GM23338 (cell line): ENCODE measurements at places on chromosomes 11 and 22. TPM values are rescaled to one million over a fixed set of nuclear protein-coding genes. Genes with fewer than 3 reads are reported as not detected.
A peak's percentile ranks its signal among the peaks of the same experiment; 100 is the strongest.

DNA sequence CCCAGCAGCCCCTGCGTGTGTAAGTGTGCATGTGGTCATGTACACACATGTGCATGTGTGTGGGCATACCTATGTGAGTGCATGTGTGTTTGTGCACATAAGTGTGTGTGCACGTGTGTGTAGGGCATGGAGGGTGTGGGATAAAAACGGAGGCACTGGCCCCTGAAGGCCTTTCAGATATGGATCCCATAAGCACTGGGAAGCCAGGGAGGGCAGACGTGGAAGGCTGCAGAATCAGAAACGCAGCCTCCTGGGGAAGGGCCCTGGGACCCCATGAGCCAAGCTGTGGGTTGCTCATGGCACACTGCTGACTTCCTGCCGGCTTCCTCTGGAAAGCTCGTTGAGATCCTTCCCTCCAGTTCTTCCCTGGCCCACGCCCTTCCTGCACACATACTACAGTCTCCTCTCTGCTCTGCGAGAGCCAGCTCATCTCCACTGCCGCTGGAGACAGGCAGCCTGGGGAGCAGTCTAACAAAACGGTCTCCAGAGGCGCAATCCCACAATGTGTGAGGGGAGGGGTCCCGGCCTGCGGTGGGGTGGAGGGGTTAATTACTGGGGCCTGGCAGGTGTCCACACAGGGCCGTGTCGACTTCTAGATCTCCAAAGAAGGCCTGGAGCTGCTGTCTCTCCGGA is 435.2 kb upstream of the B3GAT1 start:
- DNase-seq = no peak
- no peaks in the 10 kb centered on the region for H3K36me3 ChIP-seq
- H3K4me3 ChIP-seq = no peak overlapping the region
- H3K27me3 ChIP-seq = no peaks in the 10 kb centered on the region
- no peaks in the 10 kb centered on the region for H3K4me1 ChIP-seq
- no peak overlapping the region for H3K27ac ChIP-seq

GRCh38 chr22:37533995-37534394 is 14.8 kb upstream of the CARD10 start:
- H3K27ac ChIP-seq = no peak overlapping the region
- no peak for DNase-seq
- no peaks in the 10 kb centered on the region for H3K36me3 ChIP-seq
- no peak overlapping the region for H3K4me3 ChIP-seq
- no peaks in the 10 kb centered on the region for H3K4me1 ChIP-seq

- H3K4me3 ChIP-seq = no peak overlapping the region
- H3K27ac ChIP-seq = no peak overlapping the region
- H3K4me1 ChIP-seq = peaks cover 10% of the 10 kb centered on the region
- DNase-seq = no peak
- no peaks in the 10 kb centered on the region for H3K27me3 ChIP-seq
These were observed 11.8 kb downstream of the ABTB2 start for GRCh38 chr11:34345991-34346480.

DNA sequence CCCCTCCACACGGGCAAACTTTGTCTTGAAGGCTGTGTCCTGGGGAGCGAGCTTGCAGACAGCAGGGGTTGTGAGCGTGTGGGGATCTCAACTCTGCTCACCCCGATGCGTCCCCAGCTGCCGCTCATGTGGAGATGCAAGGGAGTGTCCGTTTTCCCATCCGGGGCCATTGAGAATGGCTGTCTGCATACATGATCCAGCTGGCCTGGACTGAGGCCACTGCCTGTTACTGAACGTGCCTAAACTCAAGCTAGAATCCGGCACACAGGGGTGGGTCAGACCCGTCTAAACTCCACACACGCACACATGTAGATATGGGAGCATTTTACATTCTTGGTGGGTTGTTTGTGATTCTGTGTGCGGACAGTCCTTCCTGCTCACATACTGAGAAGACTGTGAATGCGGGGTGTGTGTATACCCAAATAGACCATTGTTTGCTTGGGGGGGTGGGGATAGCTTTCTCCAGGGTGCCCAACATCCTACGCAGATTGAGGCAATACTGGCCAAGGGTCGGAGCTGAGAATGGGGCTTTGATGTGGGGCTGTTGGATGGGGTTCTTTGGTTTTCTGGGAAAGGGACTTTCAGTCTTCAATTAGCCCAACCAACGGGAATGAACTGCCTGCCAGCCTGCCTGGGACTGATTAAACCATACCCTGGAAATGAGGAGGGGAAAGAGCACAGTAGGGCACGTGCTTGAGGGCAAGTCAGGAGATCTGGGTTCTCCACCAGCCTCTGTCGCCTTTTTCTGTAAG is 60.4 kb downstream of the ST3GAL4 start:
- no peaks in the 10 kb centered on the region for H3K36me3 ChIP-seq
- H3K27ac ChIP-seq = no peak overlapping the region

DNA sequence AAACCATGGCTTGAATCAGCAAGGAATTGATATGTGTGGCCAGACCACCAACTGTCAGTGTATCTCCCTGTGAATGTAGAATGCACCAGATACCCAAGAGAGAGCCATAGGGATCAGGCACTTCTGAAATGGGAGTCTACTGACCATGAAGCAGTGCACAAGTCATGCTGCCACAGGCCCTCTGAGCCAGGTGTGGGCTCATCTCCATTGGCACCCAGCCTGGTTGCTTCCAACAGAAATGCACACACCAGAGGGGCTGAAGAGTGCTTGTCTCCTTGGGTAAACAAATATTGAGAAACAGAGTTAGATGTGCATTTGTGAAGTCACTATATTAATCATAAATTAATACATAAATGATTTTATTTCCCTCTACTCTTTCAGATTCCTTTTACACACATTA is 28.4 kb upstream of the PANX1 start:
- no peaks in the 10 kb centered on the region; the same call in 1 of the 2 replicates for H3K36me3 ChIP-seq
- no peak overlapping the region for H3K4me3 ChIP-seq
- H3K4me1 ChIP-seq = no peaks in the 10 kb centered on the region
- no peaks in the 10 kb centered on the region for H3K27me3 ChIP-seq

DNA sequence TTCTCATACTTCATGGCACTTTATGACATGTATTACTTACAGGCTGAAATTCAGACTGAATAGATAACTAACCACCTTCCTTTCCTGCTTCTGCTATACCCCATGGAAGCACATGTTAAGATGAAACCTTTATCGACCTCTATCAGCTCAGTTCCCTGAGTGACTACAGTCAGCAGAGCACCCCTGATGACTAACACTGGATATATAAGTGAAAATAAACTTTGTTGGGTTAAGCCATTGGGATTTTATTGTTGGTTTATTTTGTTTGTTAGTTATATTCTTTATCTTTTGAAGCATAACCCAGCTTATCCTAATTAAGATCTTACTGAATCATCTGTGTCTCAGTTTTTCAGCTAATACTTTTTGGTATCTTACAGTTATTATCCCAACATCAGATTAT is 23.0 kb upstream of the MAML2 start:
- no peaks in the 10 kb centered on the region for H3K36me3 ChIP-seq
- no peak for DNase-seq
- no peak overlapping the region for H3K4me3 ChIP-seq
- no peaks in the 10 kb centered on the region for H3K27me3 ChIP-seq
- H3K27ac ChIP-seq = no peak overlapping the region
- no peaks in the 10 kb centered on the region for H3K4me1 ChIP-seq

- H3K4me3 ChIP-seq = no peak overlapping the region
- H3K4me1 ChIP-seq = no peaks in the 10 kb centered on the region
- H3K27me3 ChIP-seq = no peaks in the 10 kb centered on the region
- H3K27ac ChIP-seq = no peak overlapping the region
- H3K36me3 ChIP-seq = 0 out of 2 replicates have a peak, but pooled peaks cover 4% of the 10 kb centered on the region
- DNase-seq = no peak
These were observed 14.2 kb upstream of the APOA1 start for GRCh38 chr11:116851626-116852025.

- H3K27ac ChIP-seq = no peak overlapping the region
- no peak for DNase-seq
- no peak overlapping the region for H3K4me3 ChIP-seq
- no peaks in the 10 kb centered on the region for H3K4me1 ChIP-seq
- no peaks in the 10 kb centered on the region for H3K36me3 ChIP-seq
These were observed 286.8 kb upstream of the ANO3 start for GRCh38 chr11:26045082-26045481.

DNA sequence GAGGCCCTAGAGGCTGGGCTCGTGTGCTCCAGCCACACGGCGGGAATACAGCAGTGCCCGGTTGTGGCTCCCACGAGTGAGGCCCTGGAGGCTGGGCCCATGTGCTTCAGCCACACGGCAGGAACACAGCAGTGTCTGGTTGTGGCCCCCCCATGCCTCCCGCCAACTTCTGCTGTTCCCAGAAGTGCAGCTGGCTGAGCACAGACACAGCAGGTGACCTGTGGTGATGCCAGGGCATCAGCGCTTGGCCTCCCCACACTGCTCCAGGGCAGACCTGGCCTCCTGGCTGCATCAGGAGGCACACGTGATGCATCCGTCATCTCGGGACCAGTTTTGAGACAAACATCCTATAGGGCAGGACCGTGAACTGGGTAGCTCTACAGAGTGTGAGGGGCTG is 110.3 kb downstream of the KCNQ1OT1 start:
- no peaks in the 10 kb centered on the region for H3K36me3 ChIP-seq
- no peak for DNase-seq
- no peak overlapping the region for H3K4me3 ChIP-seq
- H3K4me1 ChIP-seq = no peaks in the 10 kb centered on the region
- H3K27ac ChIP-seq = no peak overlapping the region
- peaks cover 94% of the 10 kb centered on the region for H3K27me3 ChIP-seq

DNA sequence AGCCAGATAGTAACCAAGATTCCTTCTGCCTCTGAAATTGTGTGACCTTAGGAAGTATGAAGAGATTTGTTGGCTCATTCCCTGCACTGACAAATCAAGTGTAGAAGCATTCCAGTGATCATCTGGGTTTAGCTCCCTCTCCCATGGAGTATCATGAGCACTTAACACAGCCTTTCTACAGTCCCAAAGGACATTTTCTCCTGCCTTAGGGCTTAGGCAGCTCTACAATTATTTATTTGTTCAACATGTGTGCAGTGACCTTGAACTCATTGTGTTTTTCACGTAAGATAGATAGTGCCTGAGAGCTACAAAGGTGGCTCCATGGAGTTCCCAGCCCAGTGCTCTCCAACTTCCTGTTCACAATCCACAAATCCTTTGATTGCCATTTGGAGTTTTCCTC is 94.8 kb upstream of the FAT3 start:
- no peaks in the 10 kb centered on the region for H3K27me3 ChIP-seq
- H3K27ac ChIP-seq = no peak overlapping the region
- H3K4me1 ChIP-seq = no peaks in the 10 kb centered on the region

DNA sequence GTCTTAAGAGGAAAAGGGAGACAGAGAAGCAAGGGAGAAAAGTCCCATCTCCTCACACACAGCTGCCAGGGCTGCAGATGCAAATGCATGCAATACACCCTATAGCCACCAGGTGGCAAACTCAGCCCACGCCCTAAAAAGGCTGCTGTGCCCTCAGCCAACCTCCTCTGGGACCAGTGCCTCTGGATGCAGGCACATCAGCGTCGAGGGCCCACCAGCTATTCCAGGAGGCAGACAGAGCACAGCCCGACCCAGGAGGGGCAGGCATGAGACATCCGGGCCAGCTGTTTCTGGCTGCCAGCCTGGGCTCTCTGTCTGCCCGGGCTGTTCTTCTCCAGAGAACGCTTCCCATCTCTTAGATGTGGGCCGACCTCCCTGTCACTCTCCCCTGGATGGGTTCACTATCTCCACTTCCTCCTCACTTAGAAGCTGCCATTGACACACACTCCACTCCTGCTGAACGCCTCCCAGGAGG is 39.7 kb downstream of the TPBGL start:
- no peak overlapping the region for H3K27ac ChIP-seq
- H3K27me3 ChIP-seq = no peaks in the 10 kb centered on the region
- H3K4me1 ChIP-seq = peaks cover 5% of the 10 kb centered on the region; the same call in 1 of the 2 replicates
- H3K36me3 ChIP-seq = no peaks in the 10 kb centered on the region
- no peak overlapping the region for H3K4me3 ChIP-seq
- DNase-seq = peak; percentile 92

DNA sequence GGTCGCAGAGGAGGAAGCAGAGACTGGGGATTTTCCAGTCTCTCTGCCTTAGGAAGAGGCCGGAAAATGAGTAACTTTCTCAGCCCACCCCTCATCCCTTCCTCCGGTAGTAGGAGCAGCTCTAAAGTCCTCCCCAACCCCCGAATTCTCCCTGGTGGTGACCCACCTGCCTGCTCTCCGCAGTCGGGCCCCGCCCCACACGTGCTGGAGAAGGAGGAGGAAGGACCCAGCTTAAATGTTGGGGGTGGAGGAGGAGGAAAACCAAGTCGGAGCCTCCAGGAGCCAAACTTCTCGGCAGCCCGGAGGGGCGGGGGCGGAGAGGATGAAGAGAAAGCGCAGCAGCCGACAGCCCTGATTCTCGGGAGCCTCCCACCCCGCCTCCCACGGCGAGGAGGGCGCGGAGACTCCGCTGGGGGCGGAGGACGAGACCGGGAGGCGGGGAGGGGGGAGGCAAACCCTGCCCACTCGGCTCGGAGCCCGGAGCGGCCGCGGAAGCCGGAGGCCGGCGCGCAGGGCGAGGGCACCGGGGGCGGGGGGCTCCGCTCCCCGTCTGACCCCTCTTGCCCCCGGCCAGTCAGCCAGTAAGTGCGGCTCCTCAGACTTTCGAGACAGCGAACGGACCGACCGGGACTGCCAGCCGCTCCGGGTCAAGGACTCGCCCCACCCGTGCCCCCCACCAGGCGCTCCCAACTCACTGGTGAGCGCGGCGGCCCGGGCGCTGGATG is at the start of gene TPBGL:
Gene TPBGL (plus strand): TSS at position 464 of the 725 bp plus-strand sequence. CDS start 276 bp downstream, outside the sequence.
- peak; percentile 65 for DNase-seq
- no peaks in the 10 kb centered on the region for H3K36me3 ChIP-seq
- H3K27ac ChIP-seq = no peak within 1 kb of the TSS

DNA sequence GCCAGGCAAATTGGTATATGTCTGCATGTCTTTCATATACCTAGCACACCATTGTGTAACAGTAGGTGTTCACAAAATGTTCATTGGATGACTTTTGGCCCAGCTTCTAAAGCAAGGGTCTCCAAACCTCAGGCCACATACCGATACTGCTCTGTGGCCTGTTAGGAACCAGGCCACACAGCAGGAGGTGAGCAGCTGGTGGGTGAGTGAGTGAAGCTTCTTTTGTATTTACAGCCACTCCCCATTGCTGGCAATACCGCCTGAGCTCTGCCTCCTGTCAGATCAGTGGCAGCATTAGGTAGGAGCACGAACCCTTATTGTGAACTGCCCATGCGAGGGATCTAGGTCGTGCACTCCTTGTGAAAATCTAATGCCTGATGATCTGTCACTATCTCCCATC is 836.6 kb downstream of the NTM start:
- no peak overlapping the region for H3K27ac ChIP-seq
- no peaks in the 10 kb centered on the region for H3K36me3 ChIP-seq
- no peak overlapping the region for H3K4me3 ChIP-seq
- no peak for DNase-seq

GRCh38 chr11:14634813-14635212 is 8.8 kb upstream of the PDE3B start:
- H3K27ac ChIP-seq = no peak overlapping the region
- DNase-seq = no peak
- no peaks in the 10 kb centered on the region for H3K27me3 ChIP-seq
- no peak overlapping the region for H3K4me3 ChIP-seq

The TTC36 gene
- 1.0 and 3.5 TPM in 2 replicates for total RNA-seq

The PRAME gene
- not detected in 2 replicates for total RNA-seq

The BARX2 gene
- not detected in 2 replicates for total RNA-seq

The OR4A16 gene
- total RNA-seq = not detected in 2 replicates

The CHRM1 gene
- 0.14 TPM in 1 of 2 replicates, not detected in the other for total RNA-seq
